ENCODE measurements at places on chromosomes 7 and 10. TPM values are rescaled to one million over a fixed set of nuclear protein-coding genes. Genes with fewer than 3 reads are reported as not detected.
A peak's percentile ranks its signal among the peaks of the same experiment; 100 is the strongest.

- DNase-seq: no peak
These were observed 404.9 kb downstream of the TYW1 start for GRCh38 chr7:67401492-67401891.

- DNase-seq: no peak
These were observed 30.4 kb downstream of the A1CF start for GRCh38 chr10:50855015-50855414.

- no peak for DNase-seq
These were observed 108.8 kb downstream of the ARL5B start for GRCh38 chr10:18767981-18768380.

DNA sequence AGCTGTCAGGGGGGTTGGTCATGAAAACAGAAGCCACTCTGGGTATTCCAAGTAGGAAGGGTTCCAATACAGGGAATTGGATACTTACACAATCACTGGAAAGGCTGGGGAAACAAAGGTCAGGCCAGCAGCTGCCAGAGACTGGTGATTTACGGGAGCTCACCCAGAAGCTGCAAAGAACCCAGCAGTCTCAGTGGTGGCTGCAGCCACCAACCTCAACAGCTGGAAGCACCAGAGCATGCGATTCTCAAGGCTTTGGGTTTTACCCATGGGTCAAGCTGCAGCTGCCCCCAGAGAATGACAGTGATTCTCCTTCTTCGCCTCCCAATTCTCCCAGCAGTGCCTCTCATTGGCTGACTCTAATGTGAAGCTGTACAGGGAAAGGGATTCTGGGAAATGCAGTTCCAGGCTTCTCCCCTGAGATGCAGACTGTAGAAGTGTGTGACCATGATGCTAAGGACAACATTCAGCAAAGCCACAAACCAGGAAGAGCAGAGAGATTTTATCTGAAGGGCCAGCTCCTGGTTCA is 107.2 kb upstream of the TCF7L2 start:
- DNase-seq: peak; percentile 87

DNA sequence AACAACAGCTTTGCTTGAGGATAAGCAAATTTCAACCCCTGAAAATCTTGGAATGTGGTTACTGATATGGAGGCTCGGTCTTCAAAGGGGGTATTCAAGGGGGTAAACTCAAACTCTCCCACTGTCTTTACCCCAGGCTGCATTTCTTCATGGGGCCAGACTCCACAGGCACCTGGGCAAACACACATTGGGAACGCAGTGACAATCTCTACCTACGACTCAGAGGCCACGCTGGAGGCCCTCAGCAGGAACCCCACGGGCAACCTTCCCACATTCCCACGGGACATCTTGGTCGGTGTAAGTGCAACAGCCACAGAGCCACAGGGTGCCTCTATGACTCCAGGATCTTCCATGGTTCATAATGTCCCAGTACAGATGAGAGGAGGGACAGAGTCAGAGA is 2.2 kb upstream of the INSIG1 start:
- no peak for DNase-seq

DNA sequence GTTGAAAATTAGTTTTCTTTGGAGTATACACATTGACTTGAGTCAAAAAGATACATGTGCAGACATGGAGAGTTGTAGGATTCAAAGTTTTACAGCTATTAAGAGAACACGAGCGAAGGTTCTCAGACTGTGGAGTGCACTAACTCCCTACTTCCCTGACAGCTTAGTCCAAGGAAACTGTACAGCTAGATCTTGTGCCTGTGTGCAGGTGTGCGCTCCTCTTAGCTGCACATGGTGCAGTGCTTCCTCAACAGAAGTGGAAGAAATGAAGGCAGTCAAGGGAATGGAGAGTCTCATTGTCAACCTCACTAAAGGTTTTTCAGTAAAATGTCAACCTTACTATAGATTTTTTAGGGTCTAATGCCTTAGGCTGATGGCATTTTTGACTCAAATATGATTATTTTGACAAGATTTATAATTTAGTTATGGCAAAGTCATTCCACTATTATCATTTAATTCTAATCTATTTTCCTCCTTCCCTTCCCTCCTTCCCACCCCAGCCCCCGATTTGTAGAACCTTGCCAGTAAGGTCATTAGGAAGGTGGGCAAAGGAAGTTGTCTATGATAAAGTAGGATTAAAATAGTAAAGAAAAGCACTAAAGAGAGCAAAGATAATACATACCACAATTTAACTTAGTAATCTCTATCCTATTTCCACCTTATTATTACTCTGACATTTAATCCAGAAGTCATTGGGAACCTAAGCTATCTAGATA is 13.6 kb downstream of the PDK4 start:
- DNase-seq: no peak

GRCh38 chr10:125060482-125060825 is 99.9 kb downstream of the CTBP2 start:
- peak; percentile 63 for DNase-seq

DNA sequence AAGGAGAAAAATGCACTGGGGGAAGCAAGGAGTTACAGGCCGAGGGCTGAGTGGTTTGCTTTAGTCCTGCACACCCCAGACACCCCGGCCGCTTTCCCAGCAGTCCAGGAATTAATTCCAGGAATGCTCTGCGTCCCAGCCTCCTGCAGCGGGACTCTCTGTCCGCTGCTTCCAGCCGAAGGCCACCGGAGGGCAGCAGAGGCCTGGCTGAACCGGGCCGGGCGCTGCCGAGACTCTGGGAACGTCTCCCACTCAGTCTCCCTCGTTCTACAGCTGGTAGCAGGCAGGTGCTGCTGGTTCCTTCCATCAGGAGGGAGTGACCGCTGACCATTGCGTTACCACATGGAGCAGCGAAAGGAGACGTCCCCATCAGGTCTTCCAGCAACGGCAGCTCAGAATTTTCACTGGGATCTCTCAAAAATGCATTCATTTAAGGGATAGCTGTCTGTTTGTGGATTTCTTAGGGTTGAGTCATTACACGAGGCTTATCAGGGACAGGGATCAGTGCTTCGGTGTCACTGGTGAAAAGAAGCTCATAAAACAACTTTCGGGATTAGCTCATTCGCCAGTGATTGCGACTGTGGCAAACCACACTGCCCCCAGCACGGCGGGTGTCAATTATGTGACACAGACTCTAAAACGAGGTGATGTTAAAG is 24.9 kb upstream of the PITRM1 start:
- peak; percentile 94 for DNase-seq

DNA sequence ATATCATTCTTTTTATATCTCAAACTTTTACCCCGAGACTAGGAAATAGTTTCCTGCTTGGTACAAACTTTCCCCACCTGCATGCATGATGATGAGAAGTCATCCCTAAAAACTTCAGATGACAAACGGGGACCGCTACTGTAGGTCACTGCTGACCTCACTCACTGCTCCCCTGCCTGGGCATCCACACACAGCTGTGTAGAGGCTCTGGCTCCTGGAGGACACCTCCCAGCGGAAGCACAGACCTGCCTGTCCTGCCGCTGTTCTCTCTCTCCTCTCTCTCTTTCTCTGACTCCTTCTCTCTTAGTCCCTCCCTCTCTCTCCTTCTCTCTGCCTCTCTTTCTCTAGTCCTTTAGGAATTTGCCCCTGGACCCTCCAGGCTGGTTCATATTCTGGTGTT is 202.9 kb upstream of the PITRM1 start:
- peak; percentile 22 for DNase-seq

- DNase-seq: no peak
These were observed 30.6 kb downstream of the LMTK2 start for GRCh38 chr7:98137134-98137825.

- DNase-seq: no peak
These were observed 63.2 kb downstream of the TNRC18 start for GRCh38 chr7:5360451-5360850.

DNA sequence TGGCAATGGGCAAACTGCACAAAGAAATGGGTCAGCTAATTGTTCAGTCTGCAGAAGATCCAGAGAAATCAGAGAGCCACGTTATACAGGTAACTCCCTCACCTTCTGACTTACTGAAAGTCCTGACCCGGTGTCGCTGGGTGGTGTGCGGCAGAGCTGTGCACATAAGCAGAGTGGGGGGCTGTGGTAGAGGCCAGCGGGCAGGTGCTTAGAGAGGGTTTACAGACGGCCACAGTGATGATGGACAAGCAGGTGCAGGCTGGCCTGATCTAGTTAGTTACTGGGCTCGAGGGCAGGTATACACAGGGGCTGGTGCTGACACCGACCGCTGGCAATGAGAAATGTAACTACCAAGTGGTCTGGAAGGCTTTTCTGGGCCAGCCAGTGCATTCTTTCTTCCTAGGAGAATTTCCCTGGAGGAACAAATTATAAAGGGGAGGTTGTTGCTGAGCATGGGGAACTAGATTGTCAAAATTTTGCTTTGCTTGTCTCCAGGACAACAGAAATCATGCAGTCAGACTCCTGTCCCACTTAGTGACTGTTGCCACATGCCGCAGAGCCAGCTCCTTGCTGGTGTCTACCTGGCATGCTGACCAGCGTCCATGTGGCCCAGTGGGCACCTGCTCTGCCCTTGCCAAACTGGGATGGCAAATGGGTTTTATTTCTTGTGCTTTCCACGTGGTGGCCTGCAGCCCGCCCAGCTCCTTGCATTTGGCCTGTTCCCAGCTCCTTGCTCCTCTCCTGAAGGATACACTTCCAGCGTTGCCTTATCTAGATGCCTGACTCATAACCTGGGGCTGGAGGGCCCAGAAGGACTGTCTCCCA is 28.8 kb downstream of the DENND10 start:
- no peak for DNase-seq

- DNase-seq: no peak
These were observed 132.8 kb upstream of the MGMT start for GRCh38 chr10:129334266-129334665.

- no peak for DNase-seq
These were observed 37.0 kb upstream of the LRRC17 start for GRCh38 chr7:102875700-102876295.

DNA sequence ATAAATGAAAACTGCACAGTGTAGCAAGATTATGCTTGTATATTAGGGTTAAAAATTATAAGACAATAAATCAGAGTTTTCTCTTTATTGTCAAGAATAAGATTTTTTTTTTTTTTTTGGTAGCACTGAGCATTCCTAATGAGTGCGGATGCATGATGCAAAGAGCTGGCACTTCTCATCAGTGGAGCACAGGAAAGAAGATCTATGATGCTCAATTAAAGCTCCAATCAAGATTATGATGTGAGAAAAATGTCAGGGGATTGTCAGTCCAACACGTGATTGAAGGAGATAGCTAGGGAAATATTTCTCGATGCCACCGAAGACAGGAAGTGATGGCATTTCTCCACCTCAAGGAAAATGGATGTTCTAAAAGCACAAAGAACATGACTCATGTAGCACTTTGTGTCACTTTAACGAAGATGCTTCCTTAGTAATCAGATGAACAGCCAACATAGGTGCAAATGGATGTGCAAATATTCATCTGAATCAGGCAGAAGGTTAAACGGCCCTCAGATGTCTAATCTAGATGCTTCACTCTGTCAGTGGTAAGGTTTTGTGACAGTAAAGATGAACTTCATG is 240.9 kb downstream of the THSD7A start:
- no peak for DNase-seq

DNA sequence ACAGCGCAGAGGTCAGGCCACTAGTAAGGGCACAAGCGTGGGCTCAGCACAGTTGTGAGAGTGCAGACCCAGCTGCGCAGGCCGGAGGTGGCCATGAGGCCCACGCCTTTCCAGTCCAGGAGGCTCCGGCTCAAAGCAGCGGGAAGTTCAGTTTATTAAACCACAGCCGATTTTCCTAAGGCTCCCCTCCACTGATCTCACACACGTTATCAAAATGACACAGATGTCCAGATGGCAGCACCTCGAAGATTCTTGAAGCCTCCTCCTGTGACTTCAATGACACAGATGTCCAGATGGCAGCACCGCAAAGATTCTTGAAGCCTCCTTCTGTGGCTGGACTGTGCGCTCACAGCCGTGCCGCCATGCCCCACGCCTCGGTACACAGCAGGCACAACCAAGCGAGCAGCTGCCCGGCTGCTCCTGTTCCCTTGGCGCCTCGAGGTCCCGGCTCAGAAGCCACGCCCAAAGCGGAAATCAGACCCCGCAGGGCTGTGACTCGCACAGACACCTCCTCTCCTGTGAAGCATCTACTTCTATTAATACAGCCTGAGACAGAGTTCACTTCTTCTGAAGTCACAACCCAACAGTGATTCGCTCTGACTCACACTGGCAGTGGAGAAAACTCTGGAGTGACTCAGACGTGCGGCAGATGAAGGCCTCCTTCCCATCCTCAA is 122.7 kb downstream of the MAD1L1 start:
- peak; percentile 74 for DNase-seq

GRCh38 chr7:7231865-7232264 is 49.5 kb downstream of the C1GALT1 start:
- no peak for DNase-seq

- DNase-seq: no peak
These were observed 77.9 kb downstream of the CCNY start for GRCh38 chr10:35413985-35414861.

GRCh38 chr10:99631496-99631895 is 11.3 kb upstream of the SLC25A28 start:
- no peak for DNase-seq

- no peak for DNase-seq
These were observed 39.5 kb downstream of the AGK start for GRCh38 chr7:141590666-141591065.

GRCh38 chr10:73875139-73875475 is 752 bp upstream of the CAMK2G start:
- no peak for DNase-seq

GRCh38 chr7:107837145-107837512 is 34.1 kb upstream of the SLC26A3 start:
- DNase-seq: no peak

DNA sequence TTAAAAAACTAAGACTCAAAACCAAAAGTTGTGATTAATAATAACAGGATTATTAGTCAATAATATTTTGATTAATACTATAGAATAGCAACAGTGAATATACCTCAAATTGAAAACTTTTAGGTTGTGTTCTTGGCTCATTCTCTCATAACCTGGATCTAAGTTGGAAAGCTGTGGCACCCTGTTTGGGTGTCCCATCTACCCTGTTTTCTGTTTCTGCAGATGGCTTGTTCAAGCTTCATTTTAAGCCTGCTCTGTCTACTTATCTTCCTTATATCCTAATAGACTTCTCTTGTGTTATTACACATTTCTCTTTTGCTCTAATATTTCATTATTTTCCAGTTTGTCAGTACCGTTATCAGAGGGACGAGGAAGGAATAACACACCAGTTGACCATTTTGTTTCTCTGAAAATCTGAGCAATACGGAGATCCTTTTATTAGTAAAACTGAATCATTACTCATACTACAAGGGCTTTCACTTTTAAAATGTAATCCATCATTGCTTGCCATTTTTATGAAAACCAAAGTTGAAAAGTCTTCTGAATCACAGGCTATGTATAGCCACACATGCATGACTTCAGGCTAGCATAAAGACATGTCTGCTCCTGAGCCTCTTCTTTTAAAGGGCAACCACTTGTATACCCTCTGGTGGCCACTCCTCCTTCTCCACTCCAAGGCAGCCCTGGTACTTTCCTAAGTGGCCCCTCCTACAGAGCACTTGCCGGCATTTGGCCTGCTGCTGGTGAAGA is 22.3 kb downstream of the COX15 start:
- no peak for DNase-seq

Gene FOXK1
- total RNA-seq: 44.2 TPM

Gene LIPJ
- total RNA-seq: not detected

Gene TMEM196
- total RNA-seq: 0.06 TPM

Gene ADCYAP1R1
- not detected for total RNA-seq

Gene RRP12
- 30.0 TPM for total RNA-seq

Gene GJD4
- not detected for total RNA-seq

Gene CPXM2
- 18.1 TPM for total RNA-seq

Gene TUBAL3
- 0.44 TPM for total RNA-seq

Gene MYOF
- total RNA-seq: 134 TPM

Gene OPN1SW
- total RNA-seq: not detected

Gene ADAMTS14
- 0.47 TPM for total RNA-seq

Gene METTL27
- total RNA-seq: 19.3 TPM

Gene CPA2
- not detected for total RNA-seq

Gene NPSR1
- total RNA-seq: not detected

Gene SH2D4B
- 0.09 TPM for total RNA-seq

Gene SEMA3E
- total RNA-seq: 1.1 TPM

Gene STRIP2
- 0.88 TPM for total RNA-seq

Measured in kidney (tissue), 22 donors.